ENCODE measurements at places on chromosomes 6 and 20.

DNA sequence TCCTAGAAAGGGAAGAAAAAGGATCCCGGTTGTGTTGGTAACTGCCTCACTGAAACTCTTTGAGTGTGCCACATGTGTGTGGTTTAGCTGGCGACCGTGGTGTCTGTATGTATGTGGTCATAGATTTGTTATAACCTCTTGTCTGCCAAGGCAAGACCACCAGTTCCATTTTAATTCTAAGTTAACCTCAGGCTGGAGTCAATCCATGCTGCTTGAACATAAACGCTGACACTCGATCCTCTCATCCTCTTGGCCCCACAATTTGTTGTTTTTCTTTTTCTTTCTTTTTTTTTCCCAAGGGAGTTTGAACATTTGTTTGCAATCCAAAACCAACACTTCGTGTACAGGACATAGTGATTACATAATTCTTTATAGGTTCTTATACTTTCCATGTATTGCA lies 318.9 kb upstream of the JAG1 start:
- peak; percentile 68 for DNase-seq

DNA sequence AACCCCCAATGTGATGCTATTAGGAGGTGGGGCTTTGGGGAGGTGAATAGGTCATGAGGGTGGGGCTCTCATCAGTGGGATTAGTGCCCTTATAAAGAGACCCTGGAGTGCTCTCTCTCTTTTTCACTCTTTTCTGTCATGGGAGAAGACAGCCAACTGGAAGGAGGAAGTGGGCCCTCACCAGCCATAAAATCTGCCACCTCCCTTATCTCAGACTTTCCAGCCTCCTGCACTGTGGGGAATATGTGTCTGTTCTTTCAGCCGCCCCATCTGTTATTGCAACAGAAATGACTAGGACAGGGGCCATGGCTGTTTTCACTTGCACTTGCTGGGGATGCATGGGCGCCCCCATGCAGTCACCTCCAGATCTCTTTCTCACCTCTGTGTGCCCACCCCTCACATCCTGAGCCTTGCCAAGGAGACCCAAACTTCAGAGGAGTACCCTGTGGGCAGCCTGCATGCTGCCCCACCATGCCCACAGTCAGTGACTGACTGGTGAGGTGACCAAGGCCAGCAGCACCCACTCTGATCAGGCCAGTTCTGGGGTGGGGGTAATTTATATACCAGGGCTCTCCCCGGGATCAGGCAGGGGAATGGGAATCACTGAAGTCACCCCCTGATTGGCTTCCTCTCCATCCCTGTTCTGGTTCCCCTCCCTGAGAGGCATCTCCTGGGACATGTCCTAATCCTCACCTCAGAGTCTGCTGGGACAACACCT lies 118.4 kb downstream of the ANKRD60 start:
- DNase-seq: no peak

DNA sequence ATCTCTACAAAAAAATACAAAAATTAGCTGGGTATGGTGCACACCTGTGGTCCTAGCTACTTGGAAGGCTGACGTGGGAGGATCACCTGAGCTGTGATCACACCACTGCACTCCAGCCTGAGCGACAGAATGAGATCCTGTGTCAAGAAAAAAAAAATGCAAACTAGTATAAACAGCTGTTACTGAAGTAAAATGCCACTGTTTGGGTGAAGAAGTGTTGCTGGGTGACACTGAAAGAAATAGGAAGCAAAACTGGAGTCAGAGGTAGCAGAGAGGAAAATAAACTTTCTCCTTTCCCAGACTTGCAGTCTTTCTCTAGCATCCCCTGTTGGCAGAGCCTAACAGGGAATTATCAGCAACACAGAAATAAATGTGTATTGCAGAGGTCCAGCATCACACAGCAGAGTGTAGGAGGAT lies 241.2 kb upstream of the PREP start:
- no peak for DNase-seq

- DNase-seq: no peak
Measured at GRCh38 chr6:37483917-37484785, 15.5 kb downstream of the CCDC167 start.

- no peak for DNase-seq
Measured at GRCh38 chr6:56806368-56806767, 148.5 kb upstream of the BEND6 start.

GRCh38 chr6:144659202-144660182 lies 374.4 kb downstream of the UTRN start:
- DNase-seq: peak; percentile 81

GRCh38 chr6:155521719-155522118 lies 66.1 kb upstream of the NOX3 start:
- no peak for DNase-seq

GRCh38 chr20:4836473-4836872 lies 114.8 kb downstream of the PRND start:
- no peak for DNase-seq

- peak; percentile 38 for DNase-seq
Measured at GRCh38 chr6:144585217-144585814, 300.2 kb downstream of the UTRN start.

DNA sequence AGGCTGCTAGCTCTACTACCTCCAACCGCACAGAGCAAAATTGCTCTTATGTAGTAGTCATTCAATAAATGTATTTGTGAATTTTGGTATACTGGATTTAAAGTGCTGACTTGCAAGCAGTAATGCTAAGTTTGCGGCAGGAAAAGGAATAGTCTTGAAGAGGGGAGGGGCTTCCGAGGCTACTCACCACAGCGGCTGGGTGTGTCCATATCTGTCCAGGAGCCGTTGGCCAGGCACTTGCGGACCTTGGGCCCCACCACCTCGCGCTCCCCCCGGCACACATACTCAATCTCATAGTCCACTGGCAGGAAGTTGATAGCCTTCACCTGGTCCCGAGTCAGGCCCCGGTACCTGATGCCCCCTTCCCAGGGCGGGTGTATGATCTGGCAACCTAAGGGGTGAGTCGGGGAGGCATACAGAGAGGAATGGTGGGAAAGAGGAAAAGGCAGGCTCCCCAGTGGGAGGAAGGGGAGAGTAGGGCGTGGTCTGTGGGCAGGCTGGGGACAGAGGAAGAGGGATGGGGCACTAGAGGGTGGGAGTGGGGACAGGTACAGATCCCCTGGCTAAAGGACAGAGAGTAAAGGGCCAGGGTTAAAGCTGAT lies 1.7 kb downstream of the GABBR1 start:
- no peak for DNase-seq

GRCh38 chr6:154572556-154572955 lies 62.1 kb upstream of the CNKSR3 start:
- DNase-seq: peak; percentile 9

GRCh38 chr6:160455081-160455480 lies 106.9 kb downstream of the SLC22A3 start:
- DNase-seq: no peak

- peak; percentile 82 for DNase-seq
Measured at GRCh38 chr20:47244451-47244850, 112.0 kb downstream of the ZMYND8 start.

- DNase-seq: peak; percentile 57
Measured at GRCh38 chr6:52399511-52400312, 20.4 kb upstream of the EFHC1 start.

DNA sequence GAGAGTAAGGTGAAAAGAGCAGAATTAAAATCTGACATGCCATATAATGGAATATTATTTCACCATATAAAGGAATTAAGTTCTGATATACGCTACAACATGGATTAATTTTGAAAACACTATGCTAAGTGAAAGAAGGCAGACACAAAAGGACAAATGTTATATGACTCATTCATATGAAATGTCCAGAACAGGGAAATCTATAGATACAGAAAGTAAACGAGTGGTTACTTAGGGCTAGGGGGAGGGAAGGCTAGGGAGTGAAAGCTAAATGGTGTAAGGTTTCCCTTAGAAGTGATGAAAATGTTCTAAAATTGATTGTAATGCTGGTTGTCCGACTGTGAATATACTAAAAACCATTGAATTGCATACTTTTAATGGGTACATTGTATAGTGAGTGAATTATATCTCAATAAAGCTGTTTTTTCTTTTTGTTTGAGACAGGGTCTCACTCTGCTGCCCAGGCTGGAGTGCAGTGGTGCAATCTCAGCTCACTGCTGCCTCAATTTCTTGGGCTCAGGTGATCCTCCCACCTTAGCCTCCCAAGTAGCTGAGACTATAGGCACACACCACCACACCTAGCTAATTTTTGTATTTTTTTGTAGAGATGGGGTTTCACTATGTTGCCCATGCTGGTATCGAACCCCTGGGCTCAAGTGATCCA lies 8.2 kb downstream of the PRPH2 start:
- peak; percentile 27 for DNase-seq

- no peak for DNase-seq
Measured at GRCh38 chr20:62814060-62814708, 2.7 kb upstream of the COL9A3 start.

DNA sequence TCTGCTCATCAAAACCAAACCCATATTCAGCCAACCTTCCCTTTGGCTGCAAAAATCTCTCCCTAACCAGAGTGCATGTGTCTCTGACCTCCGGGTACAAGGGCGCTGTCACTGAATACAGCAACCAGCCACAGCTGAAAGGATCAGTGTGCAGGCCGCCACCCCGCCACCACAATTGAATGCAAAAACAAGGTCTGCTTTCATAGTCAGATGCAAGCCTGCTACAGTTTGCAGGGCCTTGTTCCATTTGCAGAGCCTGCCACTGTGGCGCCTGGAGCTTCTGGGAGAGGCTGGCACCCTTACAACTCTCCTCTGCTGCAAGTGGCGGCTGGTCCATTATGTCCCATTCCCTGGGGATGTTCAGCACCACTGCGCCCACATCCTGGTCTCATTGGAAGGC lies 23.5 kb downstream of the MDGA1 start:
- no peak for DNase-seq

DNA sequence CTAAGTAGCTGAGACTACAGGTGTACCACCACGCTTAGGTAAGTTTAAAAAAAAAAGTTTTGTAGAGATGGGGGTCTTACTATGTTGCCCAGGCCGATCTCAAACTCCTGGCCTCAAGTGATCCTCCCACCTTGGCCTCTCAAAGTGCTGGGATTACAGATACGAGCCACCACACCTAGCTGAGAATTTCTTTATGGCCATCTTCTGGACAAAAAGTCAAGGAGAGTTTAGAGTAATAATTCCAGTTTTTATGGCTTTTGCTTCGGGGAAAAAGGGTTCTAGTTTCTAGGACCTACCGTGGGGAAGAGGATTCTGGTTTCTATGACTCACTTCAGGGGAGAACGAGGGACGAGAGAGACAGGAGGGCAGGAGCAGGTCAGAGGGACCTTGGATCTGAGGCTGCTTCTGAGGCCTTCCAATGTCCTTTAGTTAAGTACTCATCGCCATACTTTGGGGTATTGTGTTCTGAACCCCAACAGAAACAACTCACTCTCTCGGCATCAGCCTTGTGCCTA lies 69.3 kb upstream of the IER3 start:
- DNase-seq: no peak

DNA sequence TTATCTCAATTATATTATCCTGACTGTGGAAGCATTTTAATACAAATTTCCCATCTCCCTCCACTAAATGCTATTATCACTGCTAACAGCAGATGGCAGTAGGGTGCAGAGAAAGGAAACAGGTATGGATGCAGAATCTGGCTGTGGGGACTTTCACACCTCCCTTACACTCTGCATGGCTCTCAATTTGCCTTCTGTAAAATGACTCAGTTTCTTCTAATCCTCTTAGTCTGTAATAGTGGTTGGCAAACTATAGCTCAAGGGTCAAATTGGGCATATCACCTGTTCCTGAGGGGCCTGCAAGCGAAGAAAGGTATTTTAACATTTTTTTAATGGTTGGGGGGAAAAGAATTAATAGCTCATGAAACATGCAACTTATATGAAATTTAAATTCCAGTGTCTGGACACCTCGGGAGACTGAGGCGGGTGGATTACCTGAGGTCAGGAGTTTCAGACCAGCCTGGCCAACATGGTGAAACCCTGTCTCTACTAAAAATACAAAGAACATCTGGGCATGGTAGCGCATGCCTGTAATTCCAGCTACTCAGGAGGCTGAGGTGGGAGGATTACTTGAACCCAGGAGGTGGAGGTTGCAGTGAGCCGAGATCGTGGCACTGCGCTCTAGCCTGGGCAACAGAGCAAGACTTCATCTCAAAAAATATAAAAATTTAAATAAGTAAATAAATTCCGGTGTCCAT lies 83.5 kb downstream of the ZMYND8 start:
- peak; percentile 45 for DNase-seq

GRCh38 chr20:49432550-49432949 lies 49.9 kb downstream of the KCNB1 start:
- DNase-seq: no peak

DNA sequence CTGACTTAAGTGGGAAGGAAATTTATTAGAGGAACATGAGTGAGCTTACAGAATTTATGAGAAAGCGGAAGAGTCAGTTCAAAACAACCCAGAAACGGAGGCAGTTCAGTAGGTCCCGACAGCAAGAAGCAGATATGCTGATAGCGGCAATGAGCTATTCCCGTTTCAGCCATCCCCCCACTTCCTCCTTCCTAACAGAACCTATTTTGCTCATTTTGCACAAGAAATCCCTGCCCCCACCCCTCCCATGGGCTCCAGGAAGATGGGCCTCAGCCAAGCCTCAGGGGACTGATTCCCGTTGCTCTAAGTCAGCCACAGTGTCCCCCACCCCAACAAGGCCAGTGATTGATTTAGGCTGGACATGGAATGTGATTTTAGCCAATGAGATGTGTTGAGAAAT lies 157.5 kb downstream of the CEBPB start:
- no peak for DNase-seq

DNA sequence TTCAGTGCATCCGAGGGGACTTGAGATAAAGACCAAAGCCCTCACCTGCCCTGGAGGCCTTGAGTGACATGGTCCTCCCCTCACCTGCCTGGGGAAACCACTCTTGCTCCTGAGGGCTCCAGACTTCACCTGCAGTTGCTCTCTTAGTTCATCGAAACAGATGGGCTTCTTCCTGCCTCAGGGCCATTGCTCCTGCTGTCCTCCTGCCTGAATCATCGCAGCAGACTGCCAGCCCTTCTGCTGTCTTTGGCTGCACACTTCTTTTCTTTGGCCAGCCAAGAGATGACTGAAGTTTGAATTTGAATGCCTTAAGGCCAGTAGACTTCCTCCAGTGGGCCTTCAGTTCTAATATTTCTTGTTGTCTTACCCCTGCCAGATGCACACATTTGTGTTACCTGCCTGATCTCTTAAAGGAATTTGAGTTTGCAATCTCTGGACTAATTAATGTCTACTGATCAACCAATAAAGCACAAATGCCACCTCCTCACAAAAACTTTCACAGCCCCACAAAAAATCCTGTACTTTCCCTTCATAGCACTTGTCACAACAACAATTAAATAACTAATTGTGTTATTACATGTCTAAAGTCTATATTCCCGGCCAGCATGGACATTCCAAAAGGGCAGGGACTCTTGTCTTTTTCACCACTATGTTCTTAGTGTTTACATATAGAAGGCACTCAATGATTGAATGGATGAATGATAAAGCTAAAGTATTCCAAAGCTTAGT lies 56.7 kb upstream of the SGK1 start:
- peak; percentile 57 for DNase-seq

GRCh38 chr6:3249821-3250220 lies 8.9 kb upstream of the PSMG4 start:
- no peak for DNase-seq
